Activated T-helper 2 cell treated with anti-CD3 and anti-CD28 coated beads, Interferon-gamma antibody, Interleukin-2, Interleukin-4, amounts not matched to agents 10 μg/mL and 5 μg/mL and 100 μg/mL, durations not matched to agents 14 hours and 24 hours and 36 hours (primary cell): ENCODE measurements at places on chromosomes 2 and 18.

- H3K4me1 ChIP-seq, result peaks cover 53% of the 10 kb centered on the region
- peaks cover 34% of the 10 kb centered on the region for H3K36me3 ChIP-seq
- no peaks in the 10 kb centered on the region for H3K27me3 ChIP-seq
- H3K27ac ChIP-seq, result no peak overlapping the region
These were observed 14.1 kb downstream of the NRP2 start for GRCh38 chr2:205696331-205696926.

GRCh38 chr18:62839874-62840713 is 124.8 kb downstream of the PHLPP1 start:
- peaks cover 27% of the 10 kb centered on the region for H3K36me3 ChIP-seq
- peak overlapping the region; percentile 20 for H3K4me3 ChIP-seq
- no peaks in the 10 kb centered on the region for H3K27me3 ChIP-seq
- H3K27ac ChIP-seq, result peak overlapping the region; percentile 47

GRCh38 chr2:122422384-122422991 is 667.0 kb downstream of the TSN start:
- no peak overlapping the region for H3K27ac ChIP-seq
- H3K4me1 ChIP-seq, result no peaks in the 10 kb centered on the region
- DNase-seq, result no peak
- H3K27me3 ChIP-seq, result no peaks in the 10 kb centered on the region
- H3K36me3 ChIP-seq, result no peaks in the 10 kb centered on the region

DNA sequence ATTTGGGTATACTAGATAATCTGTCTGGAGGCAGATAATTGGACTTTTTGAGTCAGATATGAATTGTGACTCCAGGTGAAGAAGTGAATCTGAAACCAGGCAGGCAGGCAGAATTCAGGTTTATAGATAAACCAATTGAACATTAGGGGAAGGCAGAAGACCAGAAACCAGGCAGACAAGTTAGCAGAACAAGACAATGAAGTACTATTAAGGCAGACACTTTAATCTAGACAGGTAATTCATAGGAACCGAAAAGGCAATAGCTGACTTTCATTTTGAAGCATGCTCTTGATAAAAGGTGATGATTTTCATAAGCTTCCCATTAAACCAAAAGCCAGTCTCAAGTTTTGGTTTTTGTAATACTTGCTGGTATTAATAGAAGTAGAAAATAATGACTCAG is 19.3 kb upstream of the SLC4A10 start:
- H3K27me3 ChIP-seq, result peaks cover 39% of the 10 kb centered on the region
- no peak for DNase-seq
- H3K36me3 ChIP-seq, result no peaks in the 10 kb centered on the region
- H3K27ac ChIP-seq, result no peak overlapping the region
- peaks cover 3% of the 10 kb centered on the region for H3K4me1 ChIP-seq

- H3K27me3 ChIP-seq, result no peaks in the 10 kb centered on the region
- peaks cover 18% of the 10 kb centered on the region for H3K4me1 ChIP-seq
- H3K27ac ChIP-seq, result peak overlapping the region; percentile 73
- H3K36me3 ChIP-seq, result peaks cover 12% of the 10 kb centered on the region
These were observed 212.3 kb downstream of the SNTG2 start for GRCh38 chr2:1162768-1163584.

- DNase-seq, result no peak
- H3K27ac ChIP-seq, result no peak overlapping the region
- H3K4me3 ChIP-seq, result no peak overlapping the region
- H3K27me3 ChIP-seq, result peaks cover 2% of the 10 kb centered on the region
- no peaks in the 10 kb centered on the region for H3K36me3 ChIP-seq
These were observed 159.4 kb upstream of the TWIST2 start for GRCh38 chr2:238688193-238689153.

DNA sequence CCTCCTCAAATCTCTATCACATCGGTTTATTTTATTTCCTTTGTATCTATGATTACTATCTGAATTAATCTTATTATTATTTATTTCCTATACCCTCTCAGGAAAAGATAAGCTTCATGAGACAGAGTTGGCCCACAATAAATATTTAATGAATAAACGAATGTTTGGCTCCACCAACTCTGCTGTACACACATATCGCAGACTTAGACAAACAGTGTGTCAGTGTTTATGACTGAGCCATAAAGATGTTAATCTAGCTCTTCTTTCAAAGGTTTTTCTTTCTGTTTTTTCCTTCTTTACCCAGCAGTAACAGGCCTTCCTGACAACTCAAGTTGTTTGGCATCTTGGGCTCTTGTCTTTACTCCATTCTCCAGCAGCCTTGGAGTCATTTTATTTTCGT is 329.5 kb downstream of the CDH2 start:
- H3K36me3 ChIP-seq, result no peaks in the 10 kb centered on the region
- no peak for DNase-seq
- no peak overlapping the region for H3K27ac ChIP-seq
- no peaks in the 10 kb centered on the region for H3K27me3 ChIP-seq

DNA sequence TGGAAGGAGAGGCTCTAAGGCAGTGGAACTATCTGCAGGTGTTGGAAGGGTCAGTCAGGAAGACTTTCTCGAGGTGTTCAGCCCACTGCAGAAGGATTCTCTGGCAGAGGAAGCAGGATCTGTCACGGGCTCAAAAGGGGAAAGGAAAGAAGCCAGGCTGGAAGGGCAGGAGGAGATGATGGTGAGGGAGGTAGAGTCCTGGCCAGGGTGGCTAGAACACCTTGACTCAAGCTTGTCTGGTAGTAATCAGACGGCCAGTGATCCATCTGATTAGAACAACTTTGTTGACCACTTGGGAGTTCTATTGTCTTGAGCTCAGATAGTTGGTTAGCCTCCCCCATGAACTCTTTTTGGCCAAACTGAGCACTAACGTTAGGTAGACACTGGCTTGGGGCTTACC is 9.7 kb upstream of the ATOH8 start:
- peaks cover 4% of the 10 kb centered on the region for H3K4me1 ChIP-seq
- no peak overlapping the region for H3K27ac ChIP-seq
- peaks cover 78% of the 10 kb centered on the region for H3K27me3 ChIP-seq
- H3K36me3 ChIP-seq, result no peaks in the 10 kb centered on the region
- no peak for DNase-seq
- H3K4me3 ChIP-seq, result no peak overlapping the region
